GM13977 (cell line): ENCODE measurements at places on chromosomes 1 and 21.

DNA sequence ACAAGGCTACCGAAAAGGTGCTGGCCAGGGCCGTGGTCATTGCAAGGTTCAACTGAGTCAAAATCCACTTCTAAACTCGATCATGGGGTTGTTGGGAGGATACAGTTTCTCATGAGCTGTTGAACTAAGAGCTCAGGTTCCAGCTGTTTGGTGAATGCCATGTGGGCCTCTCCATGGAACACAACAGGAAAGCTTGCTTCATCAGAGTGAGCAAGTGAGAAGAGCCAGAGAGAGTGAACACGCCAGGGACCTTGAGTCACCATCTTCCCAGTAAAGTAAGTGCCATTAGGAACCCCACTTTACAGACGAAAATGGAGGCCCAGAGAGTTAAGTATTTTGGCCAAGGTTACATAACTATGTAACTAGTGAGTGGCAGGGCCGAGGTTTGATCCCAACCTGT is 475.1 kb upstream of the VAMP3 start:
- DNase-seq: no peak

GRCh38 chr1:232868793-232869491 is 63.7 kb downstream of the MAP10 start:
- DNase-seq: no peak

DNA sequence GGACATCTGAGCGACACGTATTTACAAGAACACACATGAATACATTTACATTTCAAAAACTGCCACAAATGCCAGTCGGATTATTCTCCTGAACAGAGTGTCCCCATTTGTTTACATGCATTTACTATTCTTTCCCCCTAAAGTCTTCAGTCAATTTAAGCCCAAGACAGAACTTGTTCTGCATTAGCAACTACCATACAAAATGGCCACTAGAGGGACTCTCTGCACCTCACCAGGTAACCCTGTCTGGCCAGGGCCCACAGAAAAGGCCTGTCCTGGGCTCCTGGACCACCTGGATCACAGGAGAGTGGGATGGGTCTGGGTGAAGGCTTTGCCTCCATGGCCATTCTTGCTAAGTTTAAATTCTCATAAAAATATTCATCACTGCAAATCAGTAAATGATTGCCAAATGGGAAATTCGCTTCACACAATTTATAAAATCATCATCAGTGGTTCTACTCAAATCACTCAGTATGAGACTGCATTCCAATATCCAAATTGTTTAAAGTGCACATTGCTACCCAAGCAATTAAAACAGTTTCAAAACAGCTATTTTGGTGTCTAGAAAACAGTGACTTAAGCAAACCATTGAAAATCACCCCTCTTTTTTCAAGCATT is 12.5 kb upstream of the GUCA2A start:
- peak; percentile 73 for DNase-seq

- no peak for DNase-seq
Measured at GRCh38 chr21:32887026-32887425, 115.5 kb upstream of the PAXBP1 start.

DNA sequence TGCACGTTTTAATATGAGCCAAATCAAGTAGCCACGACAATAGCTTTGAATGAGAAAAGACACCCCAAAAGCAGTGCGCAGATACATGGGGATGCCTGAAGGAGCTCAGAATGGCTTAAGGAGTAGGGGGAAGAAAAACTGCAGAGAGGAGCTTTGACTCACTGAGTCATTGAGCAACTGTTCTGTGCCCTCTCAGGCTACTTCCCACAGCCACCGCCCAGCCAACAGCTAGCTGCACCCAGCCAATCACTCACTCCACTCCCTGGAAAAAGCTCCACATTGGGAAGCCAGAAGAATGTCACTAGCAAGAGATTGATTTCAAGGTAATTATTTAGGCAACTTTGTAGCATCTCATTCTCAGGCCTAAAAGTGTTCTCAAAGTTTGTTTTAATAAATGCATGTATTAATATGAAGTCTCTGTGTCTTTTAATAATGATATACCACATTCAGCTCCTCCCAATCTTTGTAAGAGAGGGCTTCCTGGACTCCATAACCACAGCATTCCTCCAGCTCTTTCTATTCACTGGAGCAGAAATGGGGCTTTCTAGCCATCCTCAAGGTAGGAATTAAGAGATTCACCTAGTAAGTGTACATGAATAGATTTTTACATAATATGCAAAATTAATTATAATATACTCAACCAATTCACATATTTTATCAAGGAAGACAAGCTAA is 16.8 kb downstream of the DUSP10 start:
- DNase-seq: no peak

- peak; percentile 78 for DNase-seq
Measured at GRCh38 chr21:37675202-37675801, 241.0 kb downstream of the KCNJ6 start.

- no peak for DNase-seq
Measured at GRCh38 chr1:113194846-113195830, 122.1 kb downstream of the LRIG2 start.

- DNase-seq: no peak
Measured at GRCh38 chr1:93123201-93123783, 44.2 kb downstream of the MTF2 start.

DNA sequence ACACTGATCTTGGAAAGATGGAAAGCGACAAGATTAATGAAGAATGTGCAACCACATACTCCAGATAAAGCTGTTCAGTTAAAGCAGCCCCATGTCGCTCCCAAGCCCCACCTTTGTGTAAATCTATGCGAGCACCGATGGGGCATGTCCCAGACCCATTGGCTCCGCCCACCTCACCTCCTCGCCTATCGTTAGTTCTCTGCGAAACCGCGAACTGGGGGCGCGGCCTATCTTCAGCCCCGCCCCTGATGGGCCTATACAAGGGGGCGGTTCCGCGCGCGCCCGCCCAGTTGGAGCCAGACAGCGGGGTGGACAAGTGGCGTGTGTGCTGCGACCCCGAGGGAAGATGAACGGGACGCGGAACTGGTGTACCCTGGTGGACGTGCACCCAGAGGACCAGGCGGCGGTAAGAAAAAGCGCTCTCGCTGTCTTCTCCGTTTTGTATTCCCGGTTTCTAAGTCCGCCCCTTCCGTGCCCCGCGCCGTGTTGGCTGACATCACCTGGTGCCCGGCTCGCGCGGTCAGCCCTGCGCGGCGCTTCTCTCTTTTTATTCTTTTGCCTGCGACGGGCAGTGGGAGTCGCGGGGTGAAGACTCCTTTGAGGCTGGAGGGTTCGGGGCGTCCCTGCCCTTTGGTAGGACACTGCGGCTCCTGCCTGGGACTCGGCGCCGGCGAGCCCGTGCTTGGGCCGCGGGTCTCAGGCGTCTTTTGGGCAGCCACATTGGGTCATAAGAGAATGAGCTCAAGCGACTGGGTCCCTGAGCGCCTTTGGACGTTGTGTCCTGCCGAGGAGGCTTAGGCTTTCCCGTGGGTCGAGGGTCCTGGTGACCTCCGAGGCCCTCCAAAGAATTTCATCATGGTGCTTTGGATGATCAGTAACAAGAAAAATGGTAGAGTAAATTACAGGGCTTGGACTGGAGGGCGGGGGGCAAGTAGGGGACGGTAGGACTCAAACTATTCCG is at the start of gene TUFT1:
Gene TUFT1 (plus strand): TSS at position 289 of the 961 bp plus-strand sequence. CDS start 58 bp downstream, at position 347.
- peak; percentile 91 for DNase-seq

DNA sequence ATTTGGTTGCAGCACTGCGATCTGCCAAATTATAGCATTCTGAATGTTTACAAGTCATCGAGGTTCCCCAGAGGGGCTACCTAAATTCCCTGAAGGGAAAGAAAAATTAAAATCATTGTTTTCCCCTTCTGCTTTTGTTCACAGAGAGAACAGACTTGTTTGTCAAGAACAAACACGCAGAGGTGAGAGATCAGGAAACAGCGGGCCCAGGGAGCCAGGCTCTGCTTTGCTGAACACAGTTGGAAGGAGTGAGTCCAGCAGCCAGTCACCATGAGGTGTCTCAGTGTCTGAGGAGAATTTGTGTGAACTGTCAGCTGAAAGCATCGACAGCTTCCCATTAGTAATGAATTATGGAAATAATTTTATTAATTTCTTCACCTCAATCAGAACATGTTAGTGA is 52.5 kb downstream of the RWDD3 start:
- no peak for DNase-seq

- peak; percentile 27 for DNase-seq
Measured at GRCh38 chr1:150429805-150430204, 57.4 kb upstream of the TARS2 start.

DNA sequence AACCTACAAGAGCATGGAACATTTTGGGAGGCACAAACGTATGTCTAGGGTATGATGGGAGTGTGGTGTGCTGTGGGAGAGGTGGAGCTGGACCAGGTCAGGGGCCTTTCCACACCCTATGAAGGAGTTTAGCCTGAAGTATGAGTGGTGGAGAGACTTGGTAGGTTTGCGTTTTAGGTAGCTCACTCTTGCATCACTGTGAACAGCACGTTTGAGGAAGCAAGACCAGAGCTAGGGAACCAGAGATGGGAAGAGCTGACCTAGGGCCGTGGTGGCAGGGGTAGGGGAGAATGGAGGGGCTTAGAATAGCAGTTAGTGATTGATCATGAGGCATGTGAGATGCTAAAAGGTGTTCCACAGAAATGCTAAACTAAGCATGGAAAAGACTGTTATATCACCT is 25.1 kb upstream of the ZFP69B start:
- no peak for DNase-seq

GRCh38 chr1:74811436-74812179 is 78.7 kb downstream of the TYW3 start:
- peak; percentile 6 for DNase-seq
